ENCODE measurements at places on chromosomes 11 and 22. TPM values are rescaled to one million over a fixed set of nuclear protein-coding genes. Genes with fewer than 3 reads are reported as not detected.
A peak's percentile ranks its signal among the peaks of the same experiment; 100 is the strongest.

DNA sequence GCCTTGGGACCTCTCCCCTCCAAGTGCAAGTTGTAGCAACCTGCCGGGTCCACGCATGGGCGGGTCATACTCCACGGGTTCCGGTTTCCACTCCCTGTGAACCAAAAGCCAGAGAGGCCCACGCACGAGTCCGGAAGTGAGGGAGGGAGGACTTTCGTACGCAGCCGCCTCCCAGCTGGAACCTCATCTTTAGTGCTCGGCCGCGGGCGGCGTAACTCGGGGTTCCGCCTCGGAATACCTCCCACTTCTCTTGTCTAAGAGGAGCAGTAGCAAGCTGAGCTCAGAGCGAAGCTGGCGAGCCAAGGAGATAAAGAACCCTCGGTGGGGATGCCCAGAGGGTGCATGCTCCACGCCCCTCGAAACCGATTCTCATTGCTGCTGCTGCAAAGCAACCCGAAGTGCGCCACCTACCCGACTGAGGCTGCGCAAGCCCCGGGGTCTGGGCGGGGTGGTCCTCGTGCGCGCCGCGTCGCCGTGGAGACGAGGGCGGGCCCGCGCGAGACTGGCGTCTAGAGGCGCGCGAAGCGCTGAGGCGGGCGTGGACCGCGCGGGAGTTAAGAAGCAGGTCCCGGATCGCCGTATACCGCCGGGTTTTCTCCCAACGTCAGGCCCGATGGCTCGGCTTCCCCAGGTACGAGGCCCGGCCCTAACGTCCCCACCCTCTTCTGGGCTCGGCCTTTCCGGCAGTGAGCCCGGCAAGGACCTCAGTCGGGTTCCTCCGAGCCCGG is at the start of gene SFI1:
TSS of gene SFI1 (plus strand) at position 530 of the 728 bp plus-strand sequence. CDS start 11,749 bp downstream, outside the sequence.
- no peak for DNase-seq

DNA sequence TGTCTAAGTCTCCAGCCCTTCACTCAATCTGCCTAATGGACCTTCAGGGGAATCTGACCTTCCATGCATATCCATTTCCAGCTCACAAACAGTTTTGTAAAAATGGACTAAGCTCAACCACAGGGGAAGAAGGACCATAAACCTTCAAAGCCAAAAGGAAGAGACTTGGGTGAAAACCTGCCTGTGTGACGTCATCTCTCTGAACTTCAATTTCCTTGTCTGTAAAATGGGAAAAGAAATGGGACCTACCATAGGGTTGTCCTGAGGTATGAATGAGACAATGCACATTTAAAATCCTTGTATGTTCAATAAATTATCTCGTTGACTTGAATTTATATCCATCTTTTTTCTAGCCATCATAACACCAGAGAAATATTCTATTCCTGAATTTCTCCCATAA is 370.7 kb downstream of the INSC start:
- no peak for DNase-seq

DNA sequence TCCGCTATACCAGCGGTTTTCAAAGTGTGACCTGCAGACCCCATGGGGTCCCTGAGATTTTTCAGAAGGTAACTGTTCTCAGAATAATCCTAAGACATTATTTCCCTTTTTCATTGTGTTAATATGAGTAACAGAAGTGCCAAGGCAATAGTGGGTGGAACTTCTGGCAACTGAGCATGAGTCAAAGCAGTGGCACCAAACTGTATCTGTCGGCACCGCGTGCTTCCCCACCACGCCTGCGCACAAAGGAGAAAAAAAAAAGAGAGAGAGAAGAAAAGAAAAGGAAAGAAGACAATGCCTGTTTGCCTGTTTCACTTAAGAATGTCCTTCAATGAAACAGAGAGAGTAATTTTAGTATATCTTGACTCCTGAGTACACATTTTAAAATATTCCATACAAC is 679.9 kb downstream of the OPCML start:
- no peak for DNase-seq

GRCh38 chr22:46256358-46256958 is 6.4 kb upstream of the CDPF1 start:
- no peak for DNase-seq

DNA sequence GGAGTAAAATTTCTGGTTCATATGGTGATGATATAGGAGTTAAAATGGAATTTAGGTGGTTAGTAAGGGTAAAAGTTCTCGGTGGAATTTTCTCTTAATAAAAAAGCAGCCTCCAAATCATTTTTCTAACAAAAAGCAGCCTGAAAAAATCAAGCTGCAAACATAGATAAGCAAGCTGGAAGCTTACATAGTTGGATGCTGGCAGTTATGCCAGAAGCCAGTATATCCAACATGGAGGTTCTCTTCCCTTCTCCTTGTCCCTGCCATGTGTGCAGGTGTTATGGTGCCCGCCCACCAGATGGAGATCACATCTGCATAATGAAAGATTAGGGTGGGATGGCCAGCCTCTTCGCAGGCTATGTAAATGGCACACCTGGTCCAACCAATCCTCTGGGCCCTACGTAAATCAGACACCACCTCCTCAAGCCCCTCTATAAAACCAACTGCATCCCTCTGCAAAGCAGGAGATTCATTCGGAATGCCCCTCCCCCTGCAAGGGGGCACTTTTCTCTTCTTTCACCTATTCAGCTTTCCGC is 22.4 kb downstream of the PIWIL3 start:
- DNase-seq, result no peak

GRCh38 chr11:14093065-14093464 is 130.5 kb downstream of the SPON1 start:
- DNase-seq, result no peak

DNA sequence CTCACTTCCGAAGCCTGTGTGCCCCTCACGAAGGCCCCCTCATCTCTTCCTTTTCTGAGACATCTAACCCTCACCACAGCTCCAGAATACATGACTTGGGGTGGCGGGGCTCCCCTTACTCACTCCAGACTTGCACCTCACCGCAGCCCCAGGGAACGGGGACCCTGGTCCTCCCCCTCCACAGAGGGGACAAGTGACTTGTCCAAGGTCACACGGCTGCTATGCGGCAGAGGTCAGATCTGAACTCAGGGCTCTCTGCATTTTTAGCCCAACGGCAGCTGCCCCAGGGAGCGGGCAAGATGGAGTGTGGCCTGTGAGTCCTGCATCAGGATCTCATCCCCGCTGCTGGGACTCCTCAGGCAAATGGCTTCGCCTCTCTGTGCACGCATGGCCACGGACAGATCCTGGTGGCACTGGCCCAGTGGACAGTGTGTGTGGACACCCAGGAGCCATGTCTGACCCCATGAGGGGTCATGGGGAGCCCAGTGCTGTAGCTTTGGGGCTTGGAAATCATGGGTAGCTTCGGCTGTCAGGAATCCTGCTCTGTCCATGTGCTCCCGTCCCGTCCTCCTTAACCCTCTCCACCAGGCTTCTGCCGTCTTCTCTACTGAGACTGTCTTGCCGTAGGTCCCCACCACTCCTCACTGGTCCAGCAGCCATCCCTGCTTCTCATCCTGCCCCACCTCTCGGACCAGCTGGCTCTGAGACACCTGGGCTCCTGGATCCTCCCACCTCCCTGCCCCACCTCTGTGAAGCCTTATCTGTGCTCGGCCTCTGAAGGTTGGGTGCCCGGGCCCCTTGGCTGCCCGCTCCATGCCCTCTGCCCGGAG is 48.0 kb upstream of the CARS1 start:
- peak; percentile 70 for DNase-seq

DNA sequence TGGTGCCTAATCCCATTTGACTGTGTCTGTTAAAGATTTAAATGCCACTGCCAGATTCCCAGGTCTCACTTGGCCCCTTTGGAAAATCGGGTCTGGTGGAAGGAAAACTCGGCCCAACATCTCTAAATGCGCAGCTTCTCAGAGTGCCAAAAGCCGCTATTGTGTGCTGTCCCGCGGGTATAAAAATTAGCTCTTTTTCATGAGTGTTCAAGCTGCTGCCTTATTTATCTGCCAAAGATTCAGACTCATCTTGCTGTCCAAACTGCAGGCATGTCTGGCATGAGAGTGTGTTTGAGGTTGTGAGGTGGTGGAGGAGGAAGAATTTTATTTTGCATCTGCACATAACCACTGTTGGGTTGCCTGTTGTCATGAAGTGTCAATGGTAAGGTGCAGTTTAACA is 91.4 kb downstream of the NELL1 start:
- no peak for DNase-seq

- DNase-seq, result peak; percentile 71
Observed at GRCh38 chr11:94671553-94672366, 96.4 kb upstream of the AMOTL1 start.

GRCh38 chr22:36383110-36383581 is 4.6 kb downstream of the MYH9 start:
- no peak for DNase-seq

The UPK3A gene
- not detected for total RNA-seq

The TP53AIP1 gene
- 3.7 TPM for total RNA-seq

The KRTAP5-2 gene
- not detected for total RNA-seq

The NAA40 gene
- 7.1 TPM for total RNA-seq

The MYOD1 gene
- not detected for total RNA-seq

The ZNF280A gene
- not detected for total RNA-seq

Data from vagina (tissue), 2 donors.